ENCODE measurements at places on chromosomes 2 and 18.

DNA sequence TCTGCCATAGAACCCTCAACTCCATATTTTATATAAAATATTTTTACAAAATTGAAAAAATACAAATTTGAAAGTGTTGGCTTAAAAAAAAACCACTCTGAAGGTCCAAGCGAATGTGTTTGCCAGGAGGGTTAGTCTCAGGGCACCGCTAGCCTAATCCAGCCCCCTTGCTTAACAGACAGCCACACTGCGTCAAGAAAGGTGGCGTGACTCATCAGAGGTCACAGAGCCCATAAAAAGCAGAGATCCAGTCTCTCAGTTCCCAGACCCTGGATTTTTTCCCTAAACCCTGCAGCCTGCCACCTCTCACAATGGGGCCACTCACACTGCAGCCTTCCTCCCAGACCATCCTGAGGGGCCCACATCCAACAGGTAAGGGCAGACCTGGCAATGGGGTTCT lies 3.9 kb upstream of the TNS1 start:
- no peak for DNase-seq

- no peak for DNase-seq
These were observed 59.5 kb downstream of the E2F6 start for GRCh38 chr2:11406267-11406957.

DNA sequence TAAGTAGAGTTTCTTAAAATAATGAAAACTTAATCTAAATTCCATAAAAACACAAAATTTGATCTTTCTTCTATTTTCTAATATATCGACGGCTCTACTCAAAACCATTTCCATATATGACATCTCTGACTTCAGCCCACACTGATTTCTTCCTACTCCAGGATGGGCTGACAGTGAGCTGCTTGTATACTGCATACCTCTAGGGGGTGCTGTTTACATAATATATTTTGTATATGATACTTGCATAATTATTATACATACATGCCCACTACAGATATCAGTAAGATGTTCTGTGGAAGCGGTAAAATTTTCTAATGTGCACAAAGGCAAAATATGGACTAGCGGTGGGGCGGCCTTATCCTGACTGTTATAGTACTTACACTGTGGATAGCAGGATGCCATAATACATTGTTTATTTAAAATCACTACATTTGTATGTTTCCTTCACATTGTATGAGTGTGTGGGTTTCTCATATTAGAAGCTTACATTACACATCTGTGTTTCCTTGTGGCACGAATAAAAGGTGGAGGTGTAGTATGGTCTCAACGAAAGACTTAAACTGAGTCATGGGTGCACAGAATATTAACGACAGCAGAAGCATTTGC lies 66.1 kb upstream of the NXPH2 start:
- no peak for DNase-seq

GRCh38 chr2:174224125-174224524 lies 24.2 kb downstream of the OLA1 start:
- no peak for DNase-seq

GRCh38 chr2:25521665-25522387 lies 151.6 kb downstream of the DTNB start:
- no peak for DNase-seq

- DNase-seq: no peak
These were observed 64.8 kb upstream of the DARS1 start for GRCh38 chr2:136049991-136050920.

DNA sequence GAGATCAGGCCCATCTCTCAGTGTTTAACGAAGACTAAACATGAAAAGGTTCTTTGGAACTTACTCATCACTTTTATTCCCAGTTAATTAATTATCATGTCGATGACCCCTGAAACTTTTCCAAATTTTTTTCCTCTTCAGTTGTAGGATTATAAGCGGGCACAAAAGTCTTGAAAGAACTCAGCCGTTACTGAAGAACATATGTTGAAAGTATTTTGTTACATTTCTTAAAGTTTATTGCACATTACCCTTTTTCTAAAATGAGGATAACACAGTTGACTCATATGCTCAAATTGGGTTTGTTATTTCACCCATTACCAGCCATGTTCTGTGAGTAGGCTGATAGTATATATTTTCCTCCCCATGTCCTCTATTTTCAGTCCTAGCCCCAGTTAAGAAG lies 75.9 kb upstream of the COL3A1 start:
- no peak for DNase-seq

- DNase-seq: no peak
These were observed 219.9 kb downstream of the EXOC6B start for GRCh38 chr2:72605836-72606442.

DNA sequence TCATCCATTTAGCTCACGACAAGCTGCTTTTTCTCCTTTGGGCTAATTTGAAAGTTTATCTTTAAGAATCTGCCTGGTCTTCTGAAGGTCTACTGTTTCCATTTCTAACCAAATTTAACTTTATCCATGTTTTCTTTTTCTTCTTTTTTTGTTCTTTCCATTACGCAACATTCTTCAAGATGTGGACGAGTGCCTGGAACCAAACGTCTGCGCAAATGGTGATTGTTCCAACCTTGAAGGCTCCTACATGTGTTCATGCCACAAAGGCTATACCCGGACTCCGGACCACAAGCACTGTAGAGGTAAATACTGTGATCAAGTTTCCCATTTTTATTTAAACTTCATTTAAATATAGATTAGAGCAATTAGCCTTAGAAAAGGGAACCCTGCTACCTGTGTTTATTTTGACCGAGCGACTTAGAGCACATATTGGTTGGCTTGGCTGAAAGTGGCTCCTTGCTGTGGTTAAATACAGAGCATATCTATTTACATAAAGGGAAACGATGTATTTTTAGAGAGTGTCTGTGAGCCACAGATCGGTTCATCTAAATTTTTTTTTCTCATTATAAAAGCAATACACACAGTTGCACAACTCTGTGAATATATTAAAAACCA lies 183.4 kb upstream of the RASGRP3 start:
- DNase-seq: no peak

DNA sequence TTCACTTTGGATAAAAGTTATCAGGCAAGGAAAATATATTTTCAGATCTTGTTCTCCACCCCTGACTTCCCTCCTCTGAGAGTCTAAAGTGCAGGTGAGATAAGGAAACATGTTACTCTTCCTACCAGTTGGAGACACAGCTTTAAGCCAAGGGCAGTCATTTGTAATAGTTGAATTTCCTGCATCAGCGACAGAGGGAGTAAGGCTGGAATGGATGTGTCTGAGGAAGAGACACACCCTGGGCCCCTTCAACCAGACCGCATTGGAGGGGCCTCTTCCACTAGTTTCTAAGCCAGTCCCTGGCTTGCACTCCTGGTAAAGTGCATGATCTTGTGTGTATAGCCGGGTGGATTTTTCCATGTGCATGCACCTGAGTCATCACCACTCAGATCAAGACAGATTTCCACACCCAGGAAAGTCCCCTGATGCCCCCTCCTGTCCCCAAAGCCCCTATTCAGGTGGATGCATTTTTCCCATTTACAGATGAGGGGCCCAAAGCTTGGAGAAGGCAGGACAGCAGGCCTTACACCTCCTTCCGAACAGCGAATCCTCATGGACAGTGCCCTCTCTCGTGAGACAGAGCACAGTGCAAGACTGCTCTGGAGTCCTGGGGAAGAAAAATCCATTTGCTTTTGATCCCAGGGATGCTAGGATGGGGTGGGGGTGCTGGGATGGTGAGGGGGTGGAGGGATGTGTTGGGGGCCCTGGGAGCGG lies 66.7 kb upstream of the SH3RF3 start:
- DNase-seq: no peak

DNA sequence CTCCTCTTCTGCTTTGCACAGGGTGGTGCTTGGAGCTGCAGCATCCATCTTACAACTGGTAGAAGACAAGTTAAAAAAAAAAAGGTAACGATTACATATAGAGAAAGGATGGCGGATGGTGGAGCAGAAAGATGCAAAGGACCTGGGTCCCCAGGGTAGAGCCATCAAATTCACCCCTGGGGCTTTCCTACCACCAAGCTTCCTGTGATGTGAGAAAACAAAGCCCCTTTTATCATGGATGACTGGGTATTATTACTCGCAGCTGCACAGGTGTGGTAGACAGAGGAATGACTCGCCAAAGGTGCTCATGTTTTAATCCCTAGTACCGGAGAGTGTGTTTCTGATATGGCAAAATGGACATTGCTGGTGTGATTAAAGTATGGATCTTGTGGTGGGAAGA lies 1.3 kb upstream of the ACOXL start:
- no peak for DNase-seq

All from stimulated activated CD4-positive, alpha-beta T cell treated with anti-CD3 and anti-CD28 coated beads, Interleukin-1b, Interleukin-23, amount 100 ng/mL, for 1 hour (primary cell).